Umbilical cord (tissue), 2 donors: ENCODE measurements at places on chromosomes 6 and 20. TPM values are rescaled to one million over a fixed set of nuclear protein-coding genes. Genes with fewer than 3 reads are reported as not detected.

GRCh38 chr6:37528541-37528940 is 28.8 kb upstream of the CCDC167 start:
- DNase-seq, result no peak

- DNase-seq, result peak; percentile 18
Observed at GRCh38 chr6:15063253-15063853, 182.5 kb upstream of the JARID2 start.

DNA sequence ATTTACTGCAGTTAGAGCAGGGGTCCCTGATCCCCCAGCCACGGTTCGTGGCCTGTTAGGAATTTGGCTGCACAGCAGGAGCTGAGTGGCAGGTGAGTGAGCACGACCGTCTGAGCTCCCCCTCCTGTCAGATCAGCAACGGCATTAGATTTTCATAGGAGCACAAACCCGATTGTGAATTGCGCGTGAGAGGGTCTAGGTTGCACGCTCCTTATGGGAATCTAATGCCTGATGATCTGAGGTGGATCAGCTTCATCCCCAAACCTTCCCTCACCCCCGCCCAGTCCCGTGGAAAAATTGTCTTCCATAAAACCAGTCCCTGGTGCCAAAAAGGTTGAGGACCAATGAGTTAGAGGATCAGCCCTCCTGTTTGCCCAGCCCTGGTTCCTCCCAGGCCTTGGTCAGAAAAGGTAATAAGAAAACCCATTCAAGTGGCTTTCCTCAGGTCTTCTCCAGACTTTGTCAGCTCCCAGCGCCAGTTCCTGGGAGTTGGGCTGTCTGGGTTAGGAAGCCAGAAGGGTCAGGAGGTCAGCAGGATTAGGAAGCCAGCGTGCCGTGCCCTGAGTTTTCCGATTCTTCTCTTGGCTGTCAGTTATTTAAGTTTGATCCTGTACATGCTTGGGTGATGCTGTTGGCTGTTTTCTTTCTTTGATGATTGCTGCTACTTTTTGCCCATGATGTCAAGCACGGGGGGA is 139.9 kb upstream of the PMEPA1 start:
- DNase-seq, result no peak

- DNase-seq, result peak; percentile 90
Observed at GRCh38 chr20:42429761-42430458, 759.8 kb downstream of the PTPRT start.

SERINC1 gene
- total RNA-seq, result 275 TPM

DNA sequence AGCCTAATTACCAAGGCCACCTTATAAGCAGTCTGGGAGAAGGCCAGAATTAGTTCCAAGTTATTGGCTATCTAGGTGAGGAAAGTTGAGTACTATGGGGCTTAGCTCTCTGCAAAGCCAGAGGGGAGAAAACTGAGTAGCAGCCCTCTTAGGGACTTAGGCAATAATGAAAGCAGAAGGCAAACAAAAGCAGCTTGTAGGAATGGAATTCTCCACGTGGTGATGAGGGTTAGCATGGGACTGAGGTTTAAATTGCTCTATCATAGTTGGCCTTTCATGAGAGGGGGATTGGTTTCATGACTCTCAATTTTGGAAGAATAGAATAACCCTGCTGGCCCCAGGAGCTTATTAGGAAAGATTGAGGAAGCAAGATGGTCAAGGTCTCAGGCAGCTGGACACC is 7.0 kb upstream of the UBE2J1 start:
- no peak for DNase-seq

DNA sequence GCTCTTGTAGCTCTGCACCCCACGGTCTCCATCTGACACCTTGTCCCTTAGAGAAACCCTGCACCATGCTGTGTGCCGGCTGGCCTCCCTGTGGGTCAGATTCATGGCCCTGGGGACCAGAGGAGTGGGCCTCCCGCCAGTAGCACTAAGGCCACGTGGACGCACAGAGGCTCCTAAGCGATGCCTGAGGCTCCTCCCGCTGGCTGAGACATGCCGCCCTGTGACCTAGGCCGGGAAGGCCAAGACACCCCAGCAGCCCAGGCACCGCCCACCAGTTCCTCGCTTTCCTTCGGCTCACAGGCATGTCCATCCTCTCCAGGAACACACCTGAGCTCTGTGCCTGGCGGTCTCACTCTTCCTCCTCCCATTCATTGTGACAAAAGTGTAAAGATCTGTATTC is 311.0 kb downstream of the THBS2 start:
- DNase-seq, result no peak

GRCh38 chr6:97095311-97095850 is 170.9 kb downstream of the KLHL32 start:
- DNase-seq, result peak; percentile 34

DNA sequence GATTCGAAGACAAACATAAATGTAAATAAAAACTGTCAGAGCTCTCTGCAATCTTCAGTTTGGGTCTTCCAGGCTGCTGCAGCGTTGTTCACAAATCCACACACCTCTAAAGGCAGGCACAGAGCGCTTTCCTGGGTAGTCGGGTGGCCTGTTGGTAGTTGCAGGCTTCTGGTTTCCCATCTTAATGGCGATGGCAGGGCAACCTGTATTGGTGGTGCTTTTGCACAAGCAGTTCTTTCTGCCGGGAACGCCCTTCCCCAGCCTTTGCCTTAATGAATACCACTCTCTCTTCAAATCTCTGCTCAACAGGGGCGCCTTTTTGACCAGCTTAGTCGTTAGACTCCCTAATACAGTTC is 723 bp upstream of the IFT52 start:
- no peak for DNase-seq

GRM1 gene
- 1.9 TPM for total RNA-seq

DNA sequence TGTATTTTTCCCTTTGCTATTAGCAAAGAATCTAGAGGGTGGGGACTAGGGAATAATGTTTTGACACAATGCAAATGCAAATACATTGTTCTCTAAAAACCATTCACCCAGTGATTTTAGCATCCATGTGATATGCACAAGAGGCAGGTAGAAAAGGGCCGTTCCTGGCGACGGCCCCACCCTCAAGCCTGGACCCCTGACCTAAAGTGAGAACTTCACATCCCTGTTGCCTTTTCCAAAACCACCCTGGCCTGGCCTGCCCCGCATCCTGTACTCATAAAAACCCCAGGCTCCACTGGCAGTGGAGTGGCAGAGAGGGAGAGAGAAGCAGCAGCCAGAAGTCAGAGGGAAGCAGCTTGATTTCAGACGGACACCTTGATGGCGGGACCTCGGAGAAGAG is 48.5 kb downstream of the MAP1LC3A start:
- no peak for DNase-seq

RIPPLY2 gene
- 7.0 TPM for total RNA-seq

BTNL2 gene
- not detected for total RNA-seq

GRCh38 chr6:20771409-20771808 is 237.2 kb downstream of the CDKAL1 start:
- no peak for DNase-seq

- no peak for DNase-seq
Observed at GRCh38 chr6:169243186-169243585, 10.5 kb downstream of the THBS2 start.

DNA sequence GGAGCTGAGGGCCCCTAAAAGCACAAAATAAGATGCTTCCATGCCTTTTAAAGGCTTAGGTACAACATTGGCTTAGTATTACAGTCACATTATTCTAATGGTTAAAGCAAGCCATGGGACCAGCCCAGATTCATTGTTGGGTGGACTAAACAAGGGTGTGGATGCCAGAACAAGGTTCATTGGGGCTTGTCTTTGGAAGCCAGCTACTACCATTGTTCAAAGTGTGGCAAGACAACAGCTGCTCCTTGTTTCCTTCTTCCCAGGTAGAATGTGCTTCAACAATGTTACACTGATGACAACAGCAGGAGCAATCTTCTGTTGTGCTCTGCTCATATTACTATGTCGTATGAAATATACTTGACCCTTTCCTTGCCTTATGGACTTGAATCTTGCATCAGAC is 261.5 kb downstream of the TBC1D7 start:
- DNase-seq, result no peak

GRCh38 chr6:53066874-53067706 is 1.9 kb downstream of the FBXO9 start:
- no peak for DNase-seq

OXT gene
- not detected for total RNA-seq

MUC21 gene
- not detected for total RNA-seq

GRCh38 chr20:40663991-40664880 is 24.8 kb downstream of the MAFB start:
- no peak for DNase-seq

- peak; percentile 96 for DNase-seq
Observed at GRCh38 chr20:45779011-45779915, 12.4 kb downstream of the WFDC3 start.

- peak; percentile 91 for DNase-seq
Observed at GRCh38 chr6:80143419-80143937, 37.0 kb downstream of the BCKDHB start.

- peak; percentile 80 for DNase-seq
Observed at GRCh38 chr6:149963462-149964307, at the start of gene ULBP1. ULBP1 (plus strand) TSS chr6:149963943; CDS start chr6:149964050, 107 bp downstream.

GRCh38 chr6:100685747-100686146 is 195.4 kb downstream of the ASCC3 start:
- DNase-seq, result no peak

DNA sequence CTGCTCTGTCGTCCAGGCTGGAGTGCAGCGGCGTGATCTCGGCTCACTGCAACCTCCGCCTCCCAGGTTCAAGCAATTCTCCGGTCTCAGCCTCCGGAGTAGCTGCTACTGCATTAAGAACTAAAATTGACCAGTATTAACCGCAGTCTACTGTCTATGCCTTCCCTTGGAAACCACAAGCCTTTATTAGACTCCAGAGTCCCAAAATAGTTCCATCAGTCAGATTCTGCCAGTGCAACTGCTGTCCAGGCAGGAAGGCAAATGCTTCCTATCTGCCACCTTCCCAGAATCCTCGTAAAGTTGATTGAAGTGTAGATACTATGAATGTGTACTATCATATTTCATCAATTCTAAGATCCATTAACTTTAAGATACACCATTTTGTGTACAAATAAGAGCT is 16.7 kb downstream of the KAT14 start:
- no peak for DNase-seq

NKAPL gene
- total RNA-seq, result 1.9 TPM

KIF13A gene
- total RNA-seq, result 51.3 TPM

DNA sequence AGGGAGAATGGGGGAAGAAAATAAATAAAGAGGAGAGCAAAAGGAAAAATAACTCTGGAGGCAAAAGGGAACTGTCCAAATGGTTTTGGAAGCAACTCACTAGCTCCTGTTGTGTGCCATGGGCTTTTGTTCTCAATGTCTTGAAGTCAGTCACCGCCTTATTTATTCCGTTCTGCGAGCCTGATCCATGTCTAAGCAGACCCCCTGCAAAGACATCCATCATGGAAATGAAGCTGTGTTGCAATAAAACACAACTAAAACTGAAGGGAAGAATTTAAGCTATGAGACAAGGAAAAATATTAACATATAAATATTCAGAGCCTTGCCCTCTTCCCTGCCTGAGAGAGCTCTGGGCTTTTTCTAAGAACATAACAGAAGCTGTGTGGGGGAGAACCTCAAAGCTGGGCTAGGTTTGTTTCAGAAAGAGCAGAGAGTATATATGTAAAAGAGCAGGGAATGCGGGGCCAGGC is 373.2 kb upstream of the CNR1 start:
- DNase-seq, result no peak

- no peak for DNase-seq
Observed at GRCh38 chr6:146312608-146313007, 231.0 kb upstream of the RAB32 start.
